ENCODE measurements at places on chromosomes 2 and 18.

DNA sequence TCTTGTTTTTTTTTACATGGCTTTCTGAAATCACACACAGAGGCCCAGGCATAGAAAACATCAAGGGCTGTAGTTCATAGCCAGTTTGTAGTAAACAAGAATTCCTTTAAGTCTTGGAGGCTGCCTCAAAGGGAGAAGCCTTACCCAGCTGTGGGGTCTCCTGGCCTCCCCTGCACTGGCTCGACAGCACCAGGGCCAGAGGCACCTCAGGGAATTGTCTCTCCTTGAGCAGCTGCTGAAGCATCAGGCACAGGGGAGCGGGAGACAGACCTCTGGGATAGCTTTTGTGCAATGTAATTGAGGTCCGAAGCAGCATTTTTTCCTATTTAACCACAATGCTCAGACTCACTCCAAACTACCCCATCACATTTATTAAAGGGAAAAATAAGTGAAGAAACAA is 209.1 kb downstream of the HRH4 start:
- peak; percentile 13 for DNase-seq

- no peak for DNase-seq
These were observed 80.4 kb downstream of the BOLA3 start for GRCh38 chr2:74067221-74067747.

DNA sequence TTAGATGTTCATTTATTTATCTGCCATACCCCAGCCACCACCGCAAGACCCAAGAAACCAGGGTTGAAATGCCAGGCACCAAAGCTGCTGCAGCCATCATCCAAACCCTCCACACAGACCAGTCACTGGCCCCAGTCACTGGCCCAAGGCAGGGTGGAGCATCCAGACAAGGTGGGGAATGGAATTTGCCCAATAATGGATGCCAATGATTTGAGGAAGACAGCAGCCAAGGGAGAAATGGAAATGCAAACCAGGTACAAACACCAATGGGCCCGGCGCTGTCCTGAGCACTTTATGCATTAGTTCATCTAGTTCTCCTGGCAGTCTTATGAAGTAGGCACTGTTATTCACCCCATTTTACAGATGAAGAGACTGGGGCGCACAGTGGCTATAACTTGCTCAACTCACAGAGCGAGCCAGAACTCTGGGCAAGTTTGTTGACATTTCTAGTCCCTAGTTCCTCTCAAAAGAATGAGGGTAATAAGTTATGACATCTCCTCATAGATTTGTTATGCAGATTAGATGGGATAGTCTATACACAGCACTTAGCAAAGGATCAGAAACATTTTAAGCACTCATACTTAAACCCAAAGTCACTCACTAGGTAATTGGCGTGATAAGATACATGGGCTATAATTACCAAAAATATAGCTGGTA is 173.3 kb downstream of the TMEM247 start:
- DNase-seq, result no peak

DNA sequence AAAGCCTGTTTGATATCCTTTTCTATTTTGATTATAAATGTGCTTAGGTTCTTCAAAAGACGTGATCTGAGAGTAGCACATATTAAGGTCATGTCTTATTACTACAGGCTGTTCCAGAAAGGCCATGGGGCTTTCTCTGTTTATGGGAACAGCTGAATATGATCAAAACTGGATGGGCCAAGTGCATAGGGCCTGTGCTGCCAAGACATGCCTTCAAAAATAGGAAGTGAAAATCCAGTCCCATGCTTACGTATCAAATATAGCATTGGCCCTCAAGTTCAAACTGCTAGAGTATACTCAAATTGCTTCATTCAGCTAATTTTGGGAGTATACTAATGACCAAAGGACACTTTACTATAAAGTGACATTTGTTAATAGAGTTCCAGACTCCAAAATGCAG is 24.1 kb downstream of the SLC25A52 start:
- DNase-seq, result no peak

DNA sequence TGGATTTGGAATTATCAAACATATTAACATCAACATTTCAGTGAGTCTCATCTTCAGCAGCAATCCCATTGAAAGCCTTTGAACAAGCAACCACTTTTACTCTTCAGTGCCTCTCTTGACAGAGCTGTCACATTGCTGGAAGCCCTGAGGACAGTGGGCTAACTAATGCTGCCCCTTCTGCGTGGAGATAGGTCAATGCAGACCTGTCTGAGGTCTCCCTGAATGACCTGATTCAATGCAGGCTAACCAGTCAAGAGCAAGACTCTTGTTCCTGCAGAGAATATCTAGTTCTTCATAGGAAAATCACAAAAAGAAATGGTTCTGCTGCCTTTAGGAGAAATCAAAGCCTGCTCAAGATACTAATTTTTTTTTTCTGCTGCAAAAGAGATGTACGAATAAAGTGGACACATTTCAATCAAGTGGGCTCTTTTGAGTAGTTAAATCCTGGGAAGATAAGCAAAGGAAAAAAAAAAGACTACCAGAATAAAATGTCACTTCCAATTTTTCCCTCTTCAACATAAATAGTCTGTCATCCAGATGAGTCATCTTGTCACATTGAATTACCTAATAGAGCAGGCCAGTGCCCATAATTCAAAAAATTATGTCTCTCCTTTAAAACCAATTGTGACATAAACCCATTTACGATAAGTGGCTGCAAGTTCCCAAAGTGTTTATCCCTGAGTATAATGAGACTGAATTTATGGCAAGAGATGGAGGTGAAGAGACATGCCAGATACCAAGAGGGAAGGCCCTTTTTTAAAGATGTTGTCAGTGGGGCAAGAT is 1269.0 kb upstream of the DDX18 start:
- no peak for DNase-seq

DNA sequence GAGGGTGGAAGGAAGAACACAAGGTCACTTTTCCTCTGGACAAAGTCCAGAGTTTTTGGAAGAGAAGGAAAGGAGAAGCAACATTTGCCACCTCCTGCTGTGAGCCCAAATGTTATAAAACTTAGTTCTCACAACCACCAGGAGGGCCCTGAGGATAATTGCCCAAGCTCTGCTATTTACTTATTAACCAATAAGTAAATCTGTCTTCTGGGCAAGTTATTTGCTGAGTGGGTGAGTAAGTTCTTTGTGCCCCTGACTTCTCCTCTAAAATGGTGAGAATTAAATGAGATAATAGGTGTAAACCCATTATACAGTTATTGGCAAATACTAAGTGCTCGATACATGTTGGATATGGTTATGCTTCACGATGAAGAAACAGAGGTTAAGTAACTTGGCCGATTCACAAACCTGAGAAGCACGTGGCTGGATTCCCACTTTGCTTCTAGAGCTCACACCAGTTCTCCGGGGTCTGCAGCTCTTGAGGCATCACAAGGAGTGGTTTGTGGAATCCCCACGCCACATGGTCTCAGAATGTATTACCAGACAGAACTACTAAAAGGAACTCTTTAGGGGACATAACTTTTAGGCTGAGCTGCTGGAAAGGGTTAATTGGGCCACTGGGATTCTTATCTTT is 164.1 kb downstream of the MYCN start:
- DNase-seq, result peak; percentile 12

DNA sequence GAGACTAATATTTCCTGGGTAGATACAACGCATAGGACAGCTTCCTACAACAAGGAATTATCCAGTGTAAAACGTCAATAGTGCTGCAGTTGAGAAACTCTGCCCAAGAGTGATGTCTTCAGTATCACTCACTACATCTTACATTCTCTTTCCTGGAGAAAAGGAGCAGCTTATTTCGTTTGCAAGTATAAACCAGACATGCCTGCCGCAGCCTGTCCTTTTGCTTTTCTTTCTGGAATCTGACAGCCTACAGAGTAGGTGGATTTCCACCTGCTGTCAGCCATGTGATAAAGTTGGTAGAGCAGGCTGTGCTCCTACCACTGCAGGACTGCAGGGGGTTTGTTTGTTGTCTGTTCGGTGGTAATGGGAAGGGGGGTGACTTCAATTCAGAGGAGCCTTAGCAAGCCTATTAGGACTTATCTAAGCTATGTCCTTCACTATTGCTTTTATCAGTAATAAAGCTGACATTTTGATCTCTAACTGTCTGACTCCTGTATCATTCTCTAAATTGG is 439.1 kb downstream of the GRB14 start:
- no peak for DNase-seq

- no peak for DNase-seq
These were observed at the start of gene TET3 for GRCh38 chr2:73984203-73984921. Gene TET3, plus strand, starts transcription at chr2:73984910. Its CDS starts 1,494 bp downstream, at chr2:73986404.

- DNase-seq, result no peak
These were observed 630 bp upstream of the PPP1R1C start for GRCh38 chr2:181984814-181985631.

DNA sequence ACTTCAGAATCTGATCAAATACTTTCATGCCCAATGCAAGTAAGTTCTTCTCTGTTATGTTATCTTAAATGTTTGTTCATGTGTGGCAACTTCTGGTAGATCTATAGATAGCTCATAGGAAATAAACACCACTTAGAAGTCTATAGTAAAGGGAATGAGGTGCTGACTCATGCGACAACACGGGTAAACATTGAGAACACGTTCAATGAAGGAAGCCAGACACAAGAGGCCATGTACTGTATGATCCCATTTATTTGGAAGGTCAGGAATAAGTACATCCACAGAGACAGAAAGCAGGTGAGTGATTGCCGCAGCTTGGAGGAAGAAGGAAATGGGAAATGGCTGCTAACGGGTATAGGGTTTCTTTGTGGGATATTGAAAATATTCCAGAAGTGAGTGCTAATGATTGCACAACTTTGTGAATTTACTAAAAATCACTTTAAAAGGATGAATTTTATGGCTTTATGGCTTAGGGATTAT is 95.4 kb downstream of the ITGB1BP1 start:
- DNase-seq, result no peak

DNA sequence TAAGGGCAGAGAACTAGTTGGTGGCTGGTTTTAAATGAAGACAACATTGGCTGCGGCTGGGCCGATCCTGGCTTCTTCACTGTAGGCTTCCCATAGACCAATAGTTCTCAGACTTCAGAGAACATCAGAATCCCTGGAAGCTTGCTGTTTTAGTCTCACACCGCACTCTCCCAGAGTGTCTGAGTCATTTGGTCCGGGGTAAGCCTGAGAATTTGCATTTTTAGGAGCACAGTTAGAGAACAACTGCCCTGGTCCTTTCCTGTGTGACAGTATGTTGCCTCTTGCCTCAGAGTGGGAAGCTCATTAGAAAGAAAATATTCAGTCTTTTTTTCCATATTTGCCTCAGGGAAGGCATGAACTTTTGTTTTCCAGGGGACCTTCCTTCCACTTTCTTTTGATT is 137.1 kb upstream of the GAREM1 start:
- DNase-seq, result no peak

- no peak for DNase-seq
These were observed 50.2 kb downstream of the UNC80 start for GRCh38 chr2:209821806-209822205.

- DNase-seq, result no peak
These were observed 66.4 kb downstream of the PRELID3A start for GRCh38 chr18:12474146-12474545.

DNA sequence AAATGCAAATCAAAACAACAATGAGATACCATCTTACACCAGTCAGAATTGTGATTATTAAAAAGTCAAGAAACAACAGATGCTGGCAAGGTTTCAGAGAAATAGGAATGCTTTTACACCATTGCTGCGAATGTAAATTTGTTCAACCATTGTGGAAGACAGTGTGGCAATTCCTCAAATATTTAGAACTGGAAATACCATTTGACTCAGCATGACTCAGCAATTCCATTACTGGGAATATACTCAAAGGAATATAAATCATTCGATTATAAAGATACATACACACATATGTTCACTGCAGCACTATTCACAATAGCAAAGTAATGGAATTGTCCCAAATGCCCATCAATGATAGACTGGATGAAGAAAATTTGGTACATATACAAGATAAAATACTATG is 516.7 kb downstream of the ERBB4 start:
- DNase-seq, result no peak

GRCh38 chr18:26335156-26335555 is 108.9 kb downstream of the TAF4B start:
- DNase-seq, result no peak

DNA sequence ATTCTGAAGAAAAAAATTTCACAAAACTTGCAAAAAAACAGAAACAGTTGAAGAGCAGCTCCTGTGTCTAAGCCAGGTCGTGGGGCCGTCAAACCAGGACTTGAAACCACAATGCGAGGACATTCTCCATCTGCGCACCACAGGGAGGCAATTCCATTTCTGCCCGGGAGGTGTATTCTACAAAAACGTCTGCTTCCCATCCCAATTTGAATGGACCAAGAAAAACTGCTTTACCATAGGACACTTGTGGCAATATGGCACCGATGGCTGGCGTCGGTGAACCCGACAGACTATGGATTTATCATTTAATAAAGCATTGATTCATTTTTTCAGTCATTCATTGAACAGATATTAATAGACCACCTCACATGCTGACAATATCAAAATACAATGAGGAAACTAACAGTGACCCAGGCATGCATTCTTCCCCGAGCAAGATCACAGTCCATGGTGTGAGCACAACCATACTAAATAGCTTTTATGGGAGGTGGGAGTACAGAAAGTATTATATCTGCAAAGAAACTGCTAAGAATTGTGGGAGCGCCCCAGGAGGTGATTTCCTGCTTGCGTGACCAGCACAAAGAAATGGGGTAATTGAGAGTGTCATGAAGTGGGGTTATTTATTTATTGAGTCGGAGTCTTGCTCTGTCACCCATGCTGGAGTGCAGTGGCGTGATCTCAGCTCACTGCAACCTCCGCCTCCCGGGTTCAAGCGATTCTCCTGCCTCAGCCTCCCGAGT is 10.5 kb upstream of the ZAP70 start:
- DNase-seq, result no peak

GRCh38 chr18:44781886-44782285 is 101.2 kb downstream of the SETBP1 start:
- no peak for DNase-seq

DNA sequence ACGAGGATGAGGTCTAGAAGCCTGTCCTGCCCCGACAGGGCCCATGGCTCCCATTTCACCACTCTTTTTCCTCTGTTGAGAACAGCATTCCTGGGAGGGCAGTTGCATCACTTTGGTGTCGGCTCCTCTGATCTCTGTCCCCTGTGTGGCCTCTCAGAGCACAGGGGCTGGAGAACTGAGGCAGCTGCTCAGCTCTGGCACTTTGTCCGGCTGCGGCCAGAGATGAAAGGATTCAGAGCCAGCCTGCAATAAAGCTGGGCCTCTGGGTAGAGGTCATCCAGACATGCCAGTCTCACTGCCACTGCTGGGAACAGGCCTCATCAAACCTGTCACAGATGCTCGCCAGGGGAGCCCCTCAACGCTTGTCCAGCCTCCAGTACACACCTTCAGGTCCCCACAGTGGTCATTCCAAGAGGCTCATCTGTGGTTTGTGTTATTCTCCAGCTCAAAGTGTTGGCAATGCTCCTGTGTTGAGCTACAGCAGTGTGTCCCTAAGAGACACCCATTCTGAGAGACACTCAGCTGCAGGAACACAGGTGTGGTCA is 13.1 kb upstream of the ROCK2 start:
- no peak for DNase-seq
